CD4-positive, alpha-beta T cell treated with Interleukin-4 for 4 hours (primary cell): ENCODE measurements at places on chromosomes 7 and 10.

DNA sequence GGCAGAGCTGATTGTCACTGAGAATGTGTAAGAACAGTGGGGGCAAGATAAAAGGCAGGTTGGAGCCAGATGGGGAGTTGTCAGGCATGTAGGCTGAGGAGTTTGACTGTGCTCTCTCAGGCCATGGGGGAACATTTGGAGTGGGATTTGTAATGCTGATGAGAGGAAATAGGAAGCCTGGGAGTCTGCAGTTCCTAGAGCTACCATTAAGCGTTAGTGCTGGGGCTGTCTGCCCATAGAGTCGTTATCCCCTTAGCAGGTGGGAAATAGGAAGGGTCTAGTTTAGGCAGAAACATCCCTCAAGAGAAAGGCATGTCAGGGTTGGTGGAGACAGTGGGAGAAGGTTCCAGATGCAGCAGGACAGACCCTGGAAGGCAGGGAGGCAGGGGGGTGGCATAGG, 75.5 kb downstream of the RPS24 start:
- DNase-seq: no peak

DNA sequence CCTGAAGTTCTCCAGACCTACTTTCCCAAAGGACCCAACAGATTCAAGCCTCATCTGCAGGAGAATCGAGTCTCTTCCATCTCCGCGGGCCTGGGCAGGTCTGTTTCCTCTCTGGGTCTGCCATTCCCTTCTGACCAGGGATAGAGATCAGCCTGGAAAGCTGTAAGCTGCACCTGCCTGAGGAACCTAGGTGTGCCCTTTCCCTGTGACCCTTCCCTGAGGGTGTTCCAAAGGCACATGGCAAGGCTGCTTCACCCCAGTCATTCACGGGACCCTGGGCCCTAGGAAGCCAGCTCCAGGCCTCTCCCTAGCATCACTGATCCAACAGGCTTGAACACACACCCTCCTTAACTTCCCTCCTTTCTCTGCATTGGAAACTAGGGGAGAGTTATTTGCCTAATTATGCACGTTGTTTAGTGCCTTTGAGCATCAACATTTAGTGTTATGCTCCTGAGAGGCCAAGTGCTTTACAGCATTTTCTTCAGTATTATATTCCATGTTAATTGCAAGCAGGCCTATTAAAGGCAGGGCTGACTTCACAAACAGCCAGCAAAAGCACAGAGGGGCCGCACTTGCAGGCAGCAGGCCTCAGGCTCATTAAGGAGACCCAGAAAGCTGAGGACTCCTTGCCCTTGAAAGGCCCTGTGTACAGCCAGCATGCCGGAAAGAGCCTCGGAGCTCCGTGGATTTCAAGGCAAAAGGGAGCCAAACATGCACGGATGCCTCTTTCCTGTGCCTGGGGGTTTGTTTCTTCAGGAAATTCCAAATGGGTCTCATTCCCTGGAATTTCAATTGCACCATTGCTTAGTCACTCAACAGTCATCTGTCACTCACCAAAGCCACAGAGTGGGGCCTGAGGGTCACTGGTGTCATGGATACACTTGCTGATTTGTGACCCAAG, 91.0 kb upstream of the FAM20C start:
- no peak for DNase-seq

GRCh38 chr7:98733036-98733435, 116.0 kb downstream of the NPTX2 start:
- peak; percentile 3 for DNase-seq

GRCh38 chr10:75910032-75910431, 478.6 kb downstream of the LRMDA start:
- no peak for DNase-seq

GRCh38 chr10:133277993-133278576, 1.4 kb upstream of the ADAM8 start:
- no peak for DNase-seq

DNA sequence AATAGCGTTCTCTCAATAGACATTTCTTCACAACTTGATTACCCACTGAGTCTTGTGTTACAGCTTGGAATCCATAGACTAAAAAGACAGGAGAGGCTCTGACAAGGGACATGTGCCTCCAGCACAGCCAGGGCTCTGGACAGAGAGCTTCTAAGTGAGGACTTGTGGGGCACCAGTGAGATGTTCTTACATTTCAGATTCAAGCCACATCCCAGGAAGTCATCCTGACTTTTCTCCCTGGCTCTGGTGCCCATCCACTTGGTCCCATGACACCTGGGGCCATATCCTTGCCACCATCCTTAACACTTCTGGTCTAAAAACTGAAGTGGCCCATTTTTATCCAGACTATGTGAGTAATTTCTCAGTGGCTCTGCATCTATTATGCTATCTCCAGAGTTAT, 440.1 kb downstream of the TCERG1L start:
- DNase-seq: no peak

DNA sequence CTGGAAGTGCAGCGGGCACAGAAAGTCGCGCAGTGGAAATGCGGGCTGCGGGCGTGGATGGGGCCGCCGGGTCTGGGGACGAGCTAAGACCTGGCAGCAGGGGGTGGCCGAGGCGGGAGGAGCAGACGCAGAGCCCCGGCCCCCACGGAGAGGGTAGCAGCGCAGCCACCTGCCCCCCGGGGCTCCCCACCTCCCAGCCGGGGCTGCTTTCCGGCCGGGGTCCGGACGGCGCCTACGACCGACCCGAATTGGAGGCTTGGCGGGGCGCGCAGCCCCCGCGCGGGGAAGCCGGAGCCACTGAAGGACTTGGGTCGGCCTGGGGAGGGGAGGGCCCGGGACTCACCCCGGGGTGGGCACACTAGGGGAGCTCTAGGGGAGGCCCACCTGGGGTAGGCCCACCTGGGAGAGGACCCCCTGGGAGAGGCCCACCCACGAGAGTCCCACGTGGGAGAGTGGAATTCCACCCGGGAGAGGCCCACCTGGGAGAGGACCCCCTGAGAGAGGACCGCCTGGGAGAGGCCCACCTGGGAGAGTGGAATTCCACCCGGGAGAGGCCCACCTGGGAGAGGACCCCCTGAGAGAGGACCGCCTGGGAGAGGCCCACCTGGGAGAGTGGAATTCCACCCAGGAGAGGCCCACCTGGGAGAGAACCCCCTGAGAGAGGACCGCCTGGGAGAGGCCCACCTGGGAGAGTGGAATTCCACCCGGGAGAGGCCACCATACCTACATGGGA, 854 bp upstream of the CFAP46 start:
- DNase-seq: no peak
